ENCODE measurements at places on chromosomes 13 and 19.

- H3K4me1 ChIP-seq, result no peaks in the 10 kb centered on the region
- DNase-seq, result no peak
- no peaks in the 10 kb centered on the region for H3K27me3 ChIP-seq
- H3K27ac ChIP-seq, result no peak overlapping the region
- H3K36me3 ChIP-seq, result peaks cover 4% of the 10 kb centered on the region
These were observed 15.0 kb downstream of the COG6 start for GRCh38 chr13:39670445-39670844.

- H3K27me3 ChIP-seq, result no peaks in the 10 kb centered on the region
- no peak overlapping the region for H3K27ac ChIP-seq
- H3K36me3 ChIP-seq, result no peaks in the 10 kb centered on the region
- no peak for DNase-seq
These were observed 203.2 kb downstream of the TUBA3C start for GRCh38 chr13:18978447-18978846.

DNA sequence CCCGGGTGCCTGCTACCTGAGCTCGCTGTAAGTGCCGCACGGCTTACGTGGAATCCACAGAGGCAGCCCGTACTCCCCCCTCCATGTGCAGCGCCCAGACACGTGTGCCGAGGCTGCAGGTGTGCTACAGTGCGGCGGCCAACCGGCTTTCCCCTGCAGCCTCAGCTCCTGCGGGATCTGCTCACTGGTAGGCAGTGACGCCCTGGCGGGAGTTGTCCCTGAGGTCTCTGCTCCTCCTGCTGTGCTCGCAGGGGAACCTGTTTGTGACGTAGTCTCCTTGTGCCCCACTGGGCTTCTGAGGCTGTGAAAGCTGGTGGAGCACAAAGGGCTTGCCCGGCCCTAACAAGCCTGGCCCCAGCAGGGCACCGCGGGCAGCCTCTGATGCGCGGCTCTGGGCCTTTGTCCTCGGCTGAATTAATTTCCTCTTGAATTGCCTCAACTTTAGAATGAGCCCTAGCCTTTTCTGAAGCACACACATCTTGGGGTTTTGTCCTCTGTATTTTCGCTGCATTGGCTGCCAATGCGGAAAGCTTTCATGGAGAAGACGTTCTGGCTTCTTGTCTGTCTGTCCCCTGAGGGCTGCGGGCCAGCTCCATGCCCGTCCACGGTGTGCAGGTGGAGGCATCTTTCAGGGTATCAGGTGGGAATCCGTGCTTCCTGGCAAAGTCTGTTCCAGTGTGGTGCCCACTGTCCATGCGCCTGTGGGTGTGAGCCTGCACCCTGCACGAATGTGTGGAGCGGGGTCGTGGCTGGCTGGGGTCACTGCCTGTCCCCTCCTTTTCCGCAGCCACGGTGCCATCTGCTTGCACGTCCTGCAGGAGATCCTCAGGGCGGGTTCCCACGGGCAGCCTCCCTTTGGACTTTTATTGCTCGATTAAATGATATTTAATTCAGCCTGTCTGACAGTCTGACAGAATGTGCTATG, 77.3 kb upstream of the MCF2L start:
- no peak overlapping the region for H3K27ac ChIP-seq
- H3K36me3 ChIP-seq, result no peaks in the 10 kb centered on the region
- peaks cover 6% of the 10 kb centered on the region for H3K4me1 ChIP-seq
- DNase-seq, result no peak

DNA sequence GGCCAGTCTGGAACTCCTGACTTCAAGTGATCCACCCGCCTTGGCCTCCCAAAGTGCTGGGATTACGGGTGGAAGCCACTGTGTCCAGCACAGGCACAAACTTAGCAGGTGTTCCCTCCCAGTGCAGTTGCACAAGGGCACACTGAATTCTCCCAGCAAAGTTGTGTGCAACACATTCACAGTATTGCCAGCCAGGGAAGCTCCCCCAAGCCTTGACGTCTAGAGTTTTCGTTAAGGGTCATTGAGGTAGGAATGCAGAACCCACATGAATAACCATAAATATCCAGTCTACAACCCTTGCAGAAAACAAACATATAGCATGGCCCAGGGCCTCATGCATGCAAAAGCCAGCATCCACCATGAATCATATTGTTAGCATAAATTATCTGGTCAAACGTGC, 3.3 kb upstream of the AURKC start:
- peaks cover under 1% of the 10 kb centered on the region for H3K36me3 ChIP-seq
- no peak overlapping the region for H3K4me3 ChIP-seq
- H3K4me1 ChIP-seq, result no peaks in the 10 kb centered on the region
- DNase-seq, result no peak
- H3K27me3 ChIP-seq, result no peaks in the 10 kb centered on the region

DNA sequence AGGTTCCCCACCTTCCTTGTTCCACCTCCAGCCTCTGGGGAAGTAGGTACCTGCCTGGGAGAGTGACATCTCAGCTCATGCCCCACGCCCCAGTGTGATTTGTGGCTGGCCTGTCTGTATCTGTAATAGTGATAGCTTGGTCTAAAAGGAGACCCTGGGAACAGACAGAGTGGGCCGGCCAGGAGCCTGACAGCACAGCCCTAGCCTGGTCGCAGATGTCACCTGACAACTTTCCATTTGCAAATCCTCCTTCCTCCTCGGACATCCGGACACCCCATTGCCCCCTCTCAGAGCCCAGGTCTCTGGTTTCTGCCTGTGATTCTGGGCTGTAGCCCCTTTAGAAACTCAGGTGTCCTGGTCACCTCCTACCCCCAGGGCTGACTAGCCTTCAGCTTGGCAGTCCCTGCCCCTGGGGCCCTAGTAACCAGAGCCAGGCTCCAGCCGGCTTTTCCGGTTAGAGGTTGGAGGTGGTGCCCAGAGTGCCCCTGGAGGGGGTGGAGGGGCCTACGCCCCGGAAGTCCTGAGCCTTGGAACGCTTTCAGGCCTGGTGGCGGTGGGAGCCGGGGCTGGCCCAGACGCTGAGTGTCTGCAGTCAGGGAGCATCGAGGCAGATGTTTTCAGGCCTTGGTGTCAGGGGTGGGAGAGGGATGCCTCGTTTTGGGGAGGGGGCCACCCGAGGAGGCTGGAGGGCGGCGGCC, 6.5 kb downstream of the LRRC8E start:
- H3K36me3 ChIP-seq, result no peaks in the 10 kb centered on the region
- no peaks in the 10 kb centered on the region for H3K4me1 ChIP-seq
- H3K27me3 ChIP-seq, result no peaks in the 10 kb centered on the region
- no peak overlapping the region for H3K27ac ChIP-seq

DNA sequence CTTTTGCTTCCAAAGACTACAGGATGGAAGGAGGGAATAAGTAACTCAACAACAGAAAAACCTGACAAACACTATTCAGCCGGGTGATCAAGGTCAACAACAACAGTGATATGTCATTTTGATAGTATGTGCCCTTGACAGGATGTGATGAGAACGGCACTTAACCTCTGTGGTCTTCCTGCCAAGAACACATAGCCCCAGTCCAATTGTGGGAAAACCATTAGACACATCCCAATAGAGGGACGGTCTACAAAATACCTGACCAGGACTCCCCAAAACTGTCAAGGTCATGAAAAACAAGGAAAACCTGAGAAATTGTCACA, 43.1 kb upstream of the AMER2 start:
- no peaks in the 10 kb centered on the region for H3K27me3 ChIP-seq
- no peak overlapping the region for H3K4me3 ChIP-seq
- no peak overlapping the region for H3K27ac ChIP-seq
- DNase-seq, result no peak
- H3K36me3 ChIP-seq, result no peaks in the 10 kb centered on the region

DNA sequence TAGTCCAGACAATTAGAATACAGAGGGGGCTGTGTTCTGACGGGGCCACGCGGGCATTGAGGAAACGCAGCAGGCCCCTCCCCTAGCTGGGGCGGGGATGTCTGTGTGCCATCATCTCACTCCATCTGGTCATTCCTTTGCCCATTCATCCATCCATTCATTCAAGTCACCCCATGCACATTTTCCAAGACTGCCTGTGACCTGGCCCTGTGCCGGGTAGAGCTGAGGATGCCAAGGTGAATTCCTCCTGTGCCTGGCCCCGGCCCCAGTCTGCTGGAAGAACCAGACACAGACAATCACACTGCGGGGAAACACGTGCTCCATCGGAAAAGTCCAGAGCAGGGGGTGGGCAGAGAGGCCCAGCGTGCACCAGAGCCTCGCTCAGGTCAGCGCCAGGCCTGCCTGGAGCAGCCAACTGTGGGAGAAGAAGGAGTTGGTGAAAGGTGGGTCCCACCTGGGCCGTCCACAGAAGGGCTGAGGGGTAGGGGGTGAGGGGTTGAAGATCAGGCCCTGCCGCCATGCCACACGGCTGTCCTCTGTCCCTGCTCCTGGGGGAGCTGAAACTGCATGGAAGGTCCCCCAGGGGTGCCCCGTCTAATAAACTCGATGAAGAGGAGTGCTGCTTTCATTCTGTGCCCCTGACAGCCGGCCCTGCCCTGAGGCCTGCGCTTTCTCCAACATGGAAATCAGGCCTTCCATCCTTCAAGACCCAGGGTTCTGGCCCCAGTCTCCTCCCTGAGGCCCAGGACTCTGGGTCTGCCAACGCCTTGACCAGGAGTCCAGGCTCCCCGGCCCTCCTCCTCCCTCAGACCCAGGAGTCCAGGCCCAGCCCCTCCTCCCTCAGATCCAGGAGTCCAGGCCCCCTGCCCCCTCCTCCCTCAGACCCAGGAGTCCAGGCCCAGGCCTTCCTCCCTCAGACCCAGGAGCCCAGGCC, 1.6 kb upstream of the CACNG6 start:
- peaks cover 2% of the 10 kb centered on the region for H3K4me1 ChIP-seq
- H3K27ac ChIP-seq, result no peak overlapping the region
- H3K36me3 ChIP-seq, result no peaks in the 10 kb centered on the region
- H3K27me3 ChIP-seq, result peaks cover 13% of the 10 kb centered on the region
- DNase-seq, result no peak
- no peak overlapping the region for H3K4me3 ChIP-seq

GRCh38 chr13:85728811-85729210, 70.4 kb downstream of the SLITRK6 start:
- H3K27ac ChIP-seq, result no peak overlapping the region
- no peaks in the 10 kb centered on the region for H3K4me1 ChIP-seq
- H3K4me3 ChIP-seq, result no peak overlapping the region
- DNase-seq, result no peak

- H3K36me3 ChIP-seq, result no peaks in the 10 kb centered on the region
- H3K27ac ChIP-seq, result no peak overlapping the region
- H3K4me1 ChIP-seq, result no peaks in the 10 kb centered on the region
- H3K4me3 ChIP-seq, result no peak overlapping the region
- DNase-seq, result no peak
These were observed 436.2 kb downstream of the SLITRK6 start for GRCh38 chr13:85362980-85363379.

DNA sequence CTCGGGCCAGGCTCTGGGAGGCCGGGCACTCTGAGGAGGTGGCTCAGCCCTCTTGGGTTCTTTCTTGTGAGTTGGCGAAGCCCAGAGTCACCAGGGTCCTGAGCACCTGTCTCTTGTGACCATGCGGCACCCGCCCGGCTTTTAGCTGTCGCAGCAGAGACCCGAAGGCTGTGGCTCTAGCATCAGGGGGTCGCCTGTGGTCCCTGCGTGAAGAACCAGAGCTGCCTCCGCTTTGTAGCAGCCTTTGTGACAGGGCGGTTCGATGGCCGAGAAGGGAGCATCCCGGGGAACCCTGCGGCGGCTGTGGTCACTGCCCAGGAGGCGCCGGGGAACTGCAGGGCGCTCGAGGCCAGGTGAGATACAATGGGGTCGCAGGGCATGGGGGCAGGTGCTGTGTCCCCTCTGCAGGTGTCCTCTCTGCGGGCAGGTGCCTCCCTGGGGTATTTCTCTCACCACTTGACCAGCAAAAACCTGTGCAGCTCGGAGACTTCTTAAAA, 10.4 kb downstream of the MCF2L start:
- H3K27ac ChIP-seq, result no peak overlapping the region
- H3K4me3 ChIP-seq, result no peak overlapping the region
- H3K36me3 ChIP-seq, result no peaks in the 10 kb centered on the region
- H3K4me1 ChIP-seq, result no peaks in the 10 kb centered on the region

GRCh38 chr13:67224148-67224846, 5.8 kb downstream of the PCDH9 start:
- H3K36me3 ChIP-seq, result no peaks in the 10 kb centered on the region
- H3K4me3 ChIP-seq, result peak overlapping the region; percentile 34
- no peaks in the 10 kb centered on the region for H3K4me1 ChIP-seq
- no peaks in the 10 kb centered on the region for H3K27me3 ChIP-seq
- no peak overlapping the region for H3K27ac ChIP-seq
- no peak for DNase-seq

DNA sequence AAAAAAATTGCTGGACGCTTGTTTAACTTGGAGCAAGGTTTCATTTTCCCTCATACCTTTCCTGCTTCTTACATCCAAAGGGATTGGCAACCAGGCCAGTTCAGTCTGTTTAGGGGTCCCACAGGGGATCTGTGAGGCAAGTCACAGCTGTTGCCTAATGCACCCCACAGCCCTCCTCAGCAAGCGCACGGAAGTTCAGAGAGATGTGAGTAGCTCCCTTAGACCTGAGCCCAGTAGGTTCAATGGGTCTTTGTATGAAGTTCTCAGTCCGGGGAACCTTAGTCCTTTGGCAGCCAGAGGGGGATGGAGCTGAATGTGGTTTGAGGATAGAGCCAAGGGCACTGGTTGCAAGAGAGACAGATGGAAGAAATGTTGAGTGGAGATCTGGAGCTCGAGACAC, 13.0 kb downstream of the SAMD4B start:
- peaks cover 80% of the 10 kb centered on the region for H3K36me3 ChIP-seq
- H3K4me1 ChIP-seq, result no peaks in the 10 kb centered on the region
- H3K27me3 ChIP-seq, result no peaks in the 10 kb centered on the region
- DNase-seq, result no peak

- no peaks in the 10 kb centered on the region for H3K36me3 ChIP-seq
- DNase-seq, result no peak
- H3K4me1 ChIP-seq, result no peaks in the 10 kb centered on the region
- no peak overlapping the region for H3K4me3 ChIP-seq
- H3K27me3 ChIP-seq, result no peaks in the 10 kb centered on the region
These were observed 32.4 kb downstream of the GPR42 start for GRCh38 chr19:35403116-35403760.

DNA sequence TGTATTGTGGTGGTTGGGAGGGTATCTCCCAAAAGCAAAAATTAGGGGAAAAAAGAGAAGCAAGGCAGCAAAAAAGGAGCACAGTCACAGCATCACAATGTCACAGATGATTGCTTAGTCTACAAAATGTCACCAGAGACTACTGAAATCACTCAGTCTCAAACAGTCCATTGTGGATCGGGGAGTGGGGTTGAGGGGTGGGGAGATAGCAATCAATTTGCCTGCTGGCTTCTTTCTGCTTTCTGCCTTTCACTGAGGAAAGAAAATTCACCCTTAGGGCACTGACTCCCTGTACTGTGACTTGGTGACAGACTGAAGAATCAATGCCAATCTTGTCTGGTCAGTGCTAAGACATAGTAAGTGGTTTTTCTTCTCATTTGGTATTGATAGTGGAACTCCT, 2127.1 kb upstream of the PCDH20 start:
- H3K4me3 ChIP-seq, result no peak overlapping the region
- H3K27ac ChIP-seq, result no peak overlapping the region
- no peaks in the 10 kb centered on the region for H3K4me1 ChIP-seq
- H3K27me3 ChIP-seq, result no peaks in the 10 kb centered on the region

- no peak for DNase-seq
- no peak overlapping the region for H3K4me3 ChIP-seq
- no peaks in the 10 kb centered on the region for H3K4me1 ChIP-seq
These were observed 34.8 kb downstream of the SLC10A2 start for GRCh38 chr13:103031332-103031873.

- no peaks in the 10 kb centered on the region for H3K4me1 ChIP-seq
- no peak overlapping the region for H3K4me3 ChIP-seq
- peaks cover 10% of the 10 kb centered on the region for H3K36me3 ChIP-seq
- no peak for DNase-seq
- no peak overlapping the region for H3K27ac ChIP-seq
- no peaks in the 10 kb centered on the region for H3K27me3 ChIP-seq
These were observed 85.9 kb downstream of the KDM4B start for GRCh38 chr19:5054551-5055456.

All from ascending aorta (tissue), 2 donors.